Activated CD4-positive, alpha-beta T cell treated with anti-CD3 and anti-CD28 coated beads, Interleukin-2, amount 10 ng/mL, durations not matched to agents 24 days and 14 days (primary cell): ENCODE measurements at places on chromosomes 5 and 9. TPM values are rescaled to one million over a fixed set of nuclear protein-coding genes. Genes with fewer than 3 reads are reported as not detected.
A peak's percentile ranks its signal among the peaks of the same experiment; 100 is the strongest.

SLCO4C1 gene
- total RNA-seq, result 0.17 and 0.28 TPM in 2 replicates

TMEM174 gene
- total RNA-seq, result not detected in 2 replicates

CD74 gene
- total RNA-seq, result 322 and 325 TPM in 2 replicates

PCDHB13 gene
- total RNA-seq, result 0.05 TPM in 1 of 2 replicates, not detected in the other

DNA sequence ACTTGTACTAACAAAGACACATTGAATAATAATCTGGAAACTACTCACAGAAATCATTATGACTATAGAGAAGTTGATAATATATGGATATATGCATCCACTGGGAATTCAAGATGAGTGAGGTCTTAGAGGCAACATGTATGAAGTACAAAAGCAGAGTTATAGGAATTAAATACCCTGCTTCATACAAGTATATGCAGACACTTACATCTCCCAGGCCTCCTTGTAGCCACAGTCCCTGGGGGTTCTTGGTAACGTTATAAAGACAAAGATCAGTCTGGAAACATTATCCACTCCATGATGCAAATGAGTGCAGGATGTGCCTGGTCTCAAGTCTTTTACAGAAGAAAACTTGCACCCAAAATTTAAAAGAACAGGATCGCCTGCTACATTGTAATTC, 92.4 kb upstream of the ANXA1 start:
- no peak for DNase-seq

DNA sequence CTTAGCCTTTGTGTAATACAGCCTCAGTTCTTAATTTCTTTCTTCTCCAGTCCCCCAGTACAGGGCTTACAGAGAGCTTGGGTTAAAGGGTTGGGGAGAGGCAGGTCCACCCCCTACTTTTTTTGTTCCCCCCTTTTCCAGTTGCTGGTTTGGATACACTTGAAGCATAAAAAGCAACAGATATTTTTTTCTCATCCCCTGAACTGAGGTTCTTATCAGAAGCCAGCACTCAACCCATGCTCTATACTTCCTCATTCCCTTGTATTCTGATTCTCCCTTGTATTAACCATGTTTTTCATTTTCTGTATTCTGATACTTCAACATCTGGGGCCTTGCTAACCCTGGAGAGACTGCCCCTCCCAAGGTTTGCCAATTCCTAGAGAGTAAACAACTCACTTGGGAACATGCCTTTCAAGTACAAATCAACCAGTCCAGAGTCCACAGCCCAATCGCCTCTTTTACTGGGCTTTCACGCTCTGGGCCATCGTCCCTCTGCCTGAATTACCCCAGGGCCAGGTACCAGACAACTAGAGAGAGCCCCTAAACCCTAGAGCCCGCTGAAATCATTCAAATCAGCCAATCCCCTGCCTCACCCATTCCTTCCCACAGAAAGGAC, 333.4 kb upstream of the PUM3 start:
- DNase-seq, result no peak

DNA sequence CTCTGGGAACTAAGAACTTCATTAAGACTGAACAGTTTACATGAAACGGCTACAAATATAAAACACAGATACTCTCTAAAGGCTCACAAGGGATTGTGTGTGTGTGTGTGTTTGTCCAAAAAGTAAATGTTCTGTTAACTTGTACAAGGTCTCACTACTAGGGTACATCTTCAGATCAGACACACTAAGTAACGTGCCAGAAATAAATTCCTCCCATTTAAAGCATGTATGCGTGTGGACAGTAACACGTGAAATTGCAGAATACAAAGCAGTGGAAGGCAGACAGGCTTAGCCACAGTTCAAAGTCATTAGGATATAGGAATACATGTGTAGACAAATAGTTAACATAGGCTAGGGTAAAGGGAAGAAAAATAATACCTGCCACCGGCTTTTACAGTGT, 1.8 kb downstream of the BNC2 start:
- DNase-seq, result no peak

DNA sequence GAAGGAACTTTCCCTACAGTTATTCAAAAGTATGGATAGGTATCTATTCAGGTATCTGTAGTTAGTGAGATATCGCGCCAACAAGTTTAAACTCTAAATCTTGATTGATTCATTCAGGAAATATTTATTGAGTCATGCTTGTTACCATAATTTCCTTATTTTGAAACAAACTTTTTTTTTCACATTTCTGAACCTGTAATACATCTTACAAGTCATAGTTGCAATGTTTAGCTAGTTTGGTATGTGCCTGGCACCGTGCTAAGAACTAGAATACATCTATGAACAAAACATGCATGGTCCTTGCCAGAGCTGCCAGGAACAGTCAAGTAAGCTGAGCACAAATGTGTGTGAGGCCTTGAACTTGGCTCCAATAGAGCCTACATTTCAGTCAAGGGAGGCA, 226.4 kb downstream of the PCSK5 start:
- DNase-seq, result no peak

DNA sequence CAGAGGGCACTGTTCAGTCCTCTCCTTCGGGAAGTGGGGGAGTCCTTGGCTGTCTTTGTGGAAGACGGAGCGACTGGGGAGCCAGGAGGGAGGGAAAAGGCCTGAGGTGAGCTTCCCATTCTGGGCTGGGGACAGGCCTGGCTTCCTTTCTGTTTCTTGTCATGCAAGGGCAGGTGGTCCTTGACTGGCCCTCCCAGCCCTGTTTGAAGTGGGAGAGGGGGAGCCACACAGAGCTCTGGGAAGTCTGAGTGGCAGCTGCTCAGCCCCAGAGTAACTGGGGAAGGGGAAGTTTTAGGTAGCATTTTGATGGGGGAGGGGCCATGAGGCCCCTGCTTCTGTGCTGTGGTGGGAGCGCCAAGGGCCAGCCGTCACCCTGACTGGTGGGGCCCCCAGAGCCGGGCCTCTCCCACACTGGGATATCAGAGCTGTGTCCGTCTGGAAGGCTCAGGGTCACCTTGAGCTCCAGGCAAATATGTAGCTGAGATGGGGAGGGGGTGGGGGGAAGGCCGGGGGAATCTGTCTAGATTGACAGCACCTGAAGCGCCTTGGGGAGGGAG, 6.5 kb downstream of the UNC5A start:
- no peak for DNase-seq

DNA sequence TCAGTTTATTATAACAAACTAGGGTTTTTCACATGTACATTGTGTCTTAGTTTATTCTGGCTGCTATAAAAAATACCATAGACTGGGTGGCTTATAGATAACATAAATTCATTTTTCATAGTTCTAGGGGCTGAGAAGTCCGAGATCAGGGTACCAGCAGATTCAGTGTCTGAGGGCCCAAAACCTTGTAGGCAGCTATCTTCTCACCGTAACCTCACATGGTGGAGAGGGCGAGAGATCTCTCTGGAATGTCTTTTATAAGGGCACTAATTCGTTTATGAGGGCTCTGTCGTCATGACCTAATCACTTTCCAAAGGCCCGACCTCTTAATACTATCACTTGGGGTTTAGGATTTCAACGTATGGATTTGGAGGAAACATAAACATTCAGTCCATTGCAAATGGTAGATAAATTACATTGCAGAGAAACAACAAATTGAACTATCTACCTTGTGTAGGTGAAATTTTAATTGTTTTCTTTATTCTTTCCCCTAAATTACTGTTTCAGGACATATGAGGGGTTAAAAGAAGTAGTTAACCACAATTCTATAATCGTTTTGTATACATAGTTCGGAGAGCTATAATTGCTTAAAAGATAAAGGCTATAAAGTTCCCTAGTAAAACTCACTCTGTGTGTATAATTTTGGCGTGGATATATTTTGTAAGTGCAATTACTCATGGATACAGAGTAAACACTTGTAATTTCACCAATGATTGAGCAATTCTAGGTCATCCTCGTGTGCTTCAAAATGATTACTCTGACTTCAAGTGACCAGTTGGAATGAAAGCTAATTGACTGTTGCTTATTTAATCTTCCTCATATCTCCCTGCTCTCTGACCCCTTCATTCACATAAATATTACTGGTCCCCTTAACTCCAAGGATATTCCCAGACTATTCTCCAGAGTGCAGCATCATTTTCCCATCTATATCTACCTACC, 247.5 kb upstream of the TMEM161B start:
- no peak for DNase-seq

- no peak for DNase-seq
These were observed 79.5 kb downstream of the RFX3 start for GRCh38 chr9:3446313-3446712.

DNA sequence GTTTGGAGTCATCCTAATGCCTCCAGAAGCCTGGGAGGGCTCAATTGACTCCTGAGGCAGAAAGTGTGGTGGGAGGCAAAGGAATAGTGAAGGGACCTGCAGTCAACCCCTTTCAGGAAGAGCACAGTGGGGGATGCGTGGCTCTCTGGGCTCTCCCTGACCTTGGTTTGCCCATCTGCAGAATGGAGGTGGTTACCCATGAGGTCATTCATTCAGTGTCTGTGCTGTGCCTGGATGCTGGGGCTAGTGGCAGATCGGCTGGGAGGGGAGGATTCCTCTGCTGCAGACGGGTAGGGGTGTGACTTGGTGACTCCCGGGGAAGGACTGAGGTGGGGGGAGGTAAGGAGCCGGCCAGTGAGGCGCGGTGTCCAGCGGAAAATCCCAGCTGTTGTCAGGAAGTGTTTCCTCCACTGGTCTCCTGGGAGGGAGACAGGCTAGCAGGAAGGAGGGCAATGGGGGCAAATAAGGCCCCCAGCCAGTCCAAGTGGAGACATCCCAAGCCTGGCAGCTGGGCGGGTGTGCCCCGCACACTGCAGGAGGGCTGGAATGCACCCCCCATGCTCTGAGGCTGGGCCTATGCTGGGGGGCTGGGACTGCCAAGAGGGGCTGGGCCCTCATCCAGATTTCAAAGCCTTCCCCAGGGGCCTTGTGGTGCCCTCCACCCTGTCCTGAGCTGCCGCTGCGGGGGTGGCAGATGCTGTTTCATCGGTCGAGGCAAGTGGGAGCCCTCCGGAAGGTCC, 10.9 kb downstream of the CXXC5 start:
- DNase-seq, result no peak

GRCh38 chr5:23419115-23419514, 88.3 kb upstream of the PRDM9 start:
- DNase-seq, result no peak

DNA sequence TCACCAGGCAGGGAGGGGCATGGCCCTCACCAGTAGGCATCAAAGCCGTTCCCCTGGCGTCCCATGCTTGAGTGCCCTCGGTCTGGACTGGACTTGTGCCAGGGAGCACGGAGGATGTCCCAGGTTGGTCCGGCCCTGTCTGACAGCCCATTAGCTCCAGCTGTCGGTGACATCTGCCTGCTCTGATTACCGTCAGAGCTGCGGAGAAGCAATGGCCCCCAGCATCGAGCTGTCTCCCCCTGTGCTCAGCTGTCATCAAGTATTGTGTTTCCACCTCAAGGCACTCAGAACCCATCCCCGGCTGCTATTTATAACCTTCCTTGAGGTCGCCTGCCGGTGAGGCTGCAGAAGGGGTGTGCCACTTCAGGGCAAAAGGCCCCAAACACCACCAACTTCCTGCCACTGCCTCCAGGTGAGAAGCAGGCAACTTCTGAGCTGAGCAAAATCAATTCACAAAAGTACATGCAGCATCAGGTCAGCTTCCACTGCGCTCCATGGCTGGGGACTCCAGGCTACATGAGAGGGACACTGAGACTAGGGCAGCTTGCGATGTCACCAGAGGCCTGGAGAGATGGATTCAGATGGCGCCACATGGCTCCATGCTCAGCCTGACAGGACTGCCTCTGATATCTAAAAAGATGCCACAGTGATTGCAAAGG, 142.7 kb downstream of the C5orf15 start:
- peak; percentile 65 for DNase-seq

DNA sequence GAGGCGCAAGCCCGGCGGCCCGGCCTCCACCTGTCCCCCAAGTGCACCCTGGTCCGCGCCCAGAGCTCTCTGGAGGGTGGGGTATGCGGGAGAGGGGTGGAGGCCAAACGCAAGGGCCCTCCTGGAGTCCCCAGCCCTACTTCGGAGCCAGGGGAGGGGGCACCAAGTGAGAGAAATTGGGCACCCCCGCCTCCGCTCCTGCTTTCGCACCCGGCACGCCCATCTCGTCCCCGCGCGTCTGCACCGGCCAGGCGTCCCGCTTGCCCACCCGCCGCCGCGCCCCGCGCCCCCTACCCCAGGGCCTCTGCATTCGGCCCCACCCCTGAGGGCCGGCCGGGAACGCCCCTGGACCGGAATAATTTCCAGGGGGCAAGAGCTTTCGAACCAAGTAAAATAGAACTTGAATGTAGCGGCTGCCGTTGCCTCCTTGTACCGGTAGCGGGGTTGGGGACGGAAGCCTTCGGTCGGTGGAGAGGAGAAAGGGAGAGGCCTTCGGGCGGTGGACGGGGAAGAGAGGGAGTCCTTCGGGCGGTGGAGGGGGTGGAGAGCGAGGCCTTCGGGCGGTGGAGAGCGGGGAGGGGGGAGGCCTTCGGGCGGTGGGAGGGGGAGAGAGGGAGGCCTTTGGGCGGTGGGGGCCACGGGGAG, 694 bp upstream of the PHPT1 start:
- DNase-seq, result peak; percentile 84

DNA sequence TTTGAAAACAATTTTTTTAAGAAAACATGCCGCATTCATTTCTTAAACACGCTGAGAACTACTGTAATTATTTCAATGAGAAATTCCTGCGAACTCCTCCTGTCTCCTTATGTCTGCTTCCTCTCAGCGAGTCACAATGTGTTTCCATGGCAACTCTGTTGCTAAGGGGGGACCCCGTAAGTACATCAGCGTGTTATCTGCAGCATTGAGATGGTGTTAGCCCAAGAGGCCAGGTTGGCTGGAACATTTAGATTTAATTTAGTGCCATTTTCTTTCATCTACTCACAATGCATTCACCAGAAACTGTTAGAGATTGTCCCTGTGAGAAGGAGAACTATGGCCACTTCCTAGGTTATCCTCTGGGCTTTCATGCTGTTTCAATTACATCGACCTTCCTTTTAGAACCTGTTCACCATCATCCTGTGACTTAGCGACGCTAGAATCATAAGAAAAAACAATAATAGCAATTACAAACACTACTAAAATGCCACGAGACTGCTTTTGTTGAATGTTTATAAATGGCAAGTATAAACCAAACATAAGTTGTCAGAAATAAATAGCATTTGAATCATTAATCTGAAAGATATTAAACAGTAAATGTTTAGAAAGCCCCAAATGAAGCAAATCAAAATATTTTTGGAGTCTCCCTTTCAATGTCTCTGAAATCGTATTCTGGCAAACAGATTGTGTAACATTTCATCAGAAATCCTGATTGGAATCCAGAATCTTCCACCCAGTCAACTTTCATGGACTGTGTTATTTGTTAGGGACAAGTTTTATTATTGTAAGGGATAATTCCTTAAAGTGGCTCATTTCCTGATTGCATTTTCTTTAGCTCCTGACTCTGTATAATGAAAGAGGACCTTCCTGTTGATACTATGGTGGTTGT, 39.7 kb upstream of the SHC3 start:
- peak; percentile 20 for DNase-seq

DNA sequence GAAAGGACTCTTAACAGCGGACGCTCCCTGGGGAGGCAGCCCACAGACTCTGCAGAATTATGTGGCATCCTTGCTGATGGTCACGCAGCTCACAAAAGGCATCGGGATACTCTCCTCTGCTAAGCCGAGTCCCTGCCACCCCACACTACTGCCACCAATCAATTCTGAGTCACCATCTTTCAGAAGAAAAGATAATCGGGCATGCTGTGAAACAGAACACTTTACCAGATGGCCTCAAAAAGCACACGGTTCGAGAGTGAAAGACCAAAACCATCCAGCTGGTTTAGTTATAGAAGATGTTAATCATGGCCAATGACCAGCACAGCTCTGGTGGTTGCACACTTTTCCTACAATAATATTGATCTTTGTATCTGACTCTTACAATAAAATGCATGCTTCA, 136.3 kb downstream of the MYO10 start:
- no peak for DNase-seq

- peak; percentile 81 for DNase-seq
These were observed 961 bp downstream of the DPP7 start for GRCh38 chr9:137113385-137114159.

- peak; percentile 80 for DNase-seq
These were observed at the start of gene TMEFF1 for GRCh38 chr9:100472788-100473275. TSS of gene TMEFF1 (plus strand) at chr9:100473149. CDS start at chr9:100473545, 396 bp downstream.
